ENCODE measurements at places on chromosomes 1 and 21. TPM values are rescaled to one million over a fixed set of nuclear protein-coding genes. Genes with fewer than 3 reads are reported as not detected.

GRCh38 chr1:207218512-207219362, 102.7 kb upstream of the CD55 start:
- DNase-seq = no peak

DNA sequence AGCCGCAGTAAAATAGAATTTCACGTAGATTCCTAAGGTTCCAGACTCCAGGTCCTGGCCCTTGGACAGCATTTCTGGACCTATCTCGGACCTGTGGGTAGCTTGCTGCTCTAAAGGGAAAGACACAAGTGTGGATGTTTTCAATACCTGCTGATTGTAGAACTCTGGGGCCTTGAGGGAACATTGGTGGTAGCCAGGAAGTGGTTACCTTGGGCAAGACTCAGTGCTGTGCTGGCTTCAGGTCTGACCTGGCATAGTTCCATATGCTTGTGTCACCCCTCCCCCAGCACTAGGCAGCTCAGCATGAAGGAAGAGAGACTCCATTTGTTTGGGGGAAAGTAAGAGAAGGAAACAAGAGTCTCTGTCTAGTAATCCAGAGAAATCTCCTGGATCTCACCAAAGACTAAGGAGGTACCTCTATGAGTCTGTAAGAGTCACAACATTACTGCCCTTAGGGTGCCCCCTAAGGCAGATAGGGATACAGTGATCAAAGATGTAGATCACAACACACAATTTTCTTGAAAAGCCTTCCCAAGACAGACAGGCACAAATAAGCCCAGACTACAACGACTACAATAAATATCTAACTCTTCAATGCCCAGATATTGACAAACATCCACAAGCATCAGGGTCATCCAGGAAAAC, 398.8 kb downstream of the TGFB2 start:
- DNase-seq = no peak

DNA sequence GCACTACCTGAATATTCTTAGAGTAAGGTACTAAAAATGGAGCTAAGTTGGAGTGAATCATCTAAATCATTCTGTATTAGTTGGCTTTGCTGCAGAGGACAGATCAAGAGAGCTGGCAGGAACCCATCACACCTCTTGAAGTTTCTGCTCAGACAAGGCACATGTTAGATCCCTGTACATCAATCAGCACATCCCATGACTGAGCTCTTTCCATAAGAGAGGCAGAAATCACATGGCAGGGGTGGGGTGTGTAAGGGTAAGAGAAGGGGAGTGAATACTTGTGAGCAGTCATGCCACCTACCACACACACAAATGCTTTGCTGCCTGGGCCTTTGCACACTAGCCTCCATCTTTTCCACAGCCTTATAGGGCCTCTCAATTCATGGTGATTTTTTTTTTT, 214.4 kb downstream of the SLC35F3 start:
- DNase-seq = no peak

GRCh38 chr1:89987159-89987819, 7.6 kb upstream of the ZNF326 start:
- DNase-seq = no peak

DNA sequence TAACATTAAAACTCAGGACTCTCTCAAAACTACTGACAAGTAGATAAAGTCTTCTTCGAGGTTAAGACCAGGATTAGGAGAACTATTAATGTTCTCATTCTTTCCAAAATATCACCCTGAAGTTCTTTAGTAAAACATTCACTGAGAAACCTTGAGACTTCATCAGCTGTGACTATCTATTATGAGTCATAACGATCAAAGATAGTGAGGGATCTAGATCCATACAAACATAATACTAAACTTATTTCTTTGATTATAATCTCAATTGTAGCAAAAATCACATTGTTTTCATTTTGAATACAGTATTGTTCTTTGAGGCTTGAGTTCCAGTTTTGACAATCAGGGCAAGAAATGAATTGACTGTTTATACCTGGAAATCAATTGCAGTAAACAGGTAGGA, 11.1 kb downstream of the PYHIN1 start:
- no peak for DNase-seq

Gene S100A1
- 35.4 TPM for total RNA-seq

Gene SERPINC1
- total RNA-seq = not detected

Gene RIMS3
- total RNA-seq = 126 TPM

- no peak for DNase-seq
Observed at GRCh38 chr1:26373281-26373680, 731 bp upstream of the ZNF683 start.

- no peak for DNase-seq
Observed at GRCh38 chr1:109969146-109969829, 15.3 kb upstream of the AHCYL1 start.

GRCh38 chr1:79190074-79190473, 183.5 kb upstream of the ADGRL4 start:
- no peak for DNase-seq

Gene ATP5PF
- total RNA-seq = 128 TPM

GRCh38 chr1:41677620-41678019, 193.1 kb upstream of the EDN2 start:
- DNase-seq = no peak

Gene TIPRL
- 27.8 TPM for total RNA-seq

DNA sequence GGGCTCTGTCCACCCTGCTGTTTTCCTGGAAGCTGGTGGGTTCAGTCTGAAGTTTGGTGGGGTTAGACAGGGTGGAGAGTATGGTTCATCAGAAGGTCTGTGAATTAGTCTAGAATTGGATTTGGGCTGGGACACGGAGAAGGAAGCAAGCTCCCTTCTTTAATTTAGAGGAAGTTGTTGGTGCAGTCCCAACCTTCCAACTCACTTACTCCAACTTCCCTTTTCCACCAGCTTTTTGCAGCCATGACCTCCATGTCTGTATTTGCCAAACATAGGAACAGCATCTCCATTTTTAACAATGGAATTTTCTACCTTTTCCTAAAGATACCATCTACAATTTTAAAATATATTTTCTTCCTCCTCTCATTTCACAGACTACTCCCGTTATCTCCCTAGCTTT, 28.5 kb upstream of the PRELP start:
- DNase-seq = no peak

- DNase-seq = no peak
Observed at GRCh38 chr1:33624261-33624990, 152.0 kb downstream of the ZSCAN20 start.

DNA sequence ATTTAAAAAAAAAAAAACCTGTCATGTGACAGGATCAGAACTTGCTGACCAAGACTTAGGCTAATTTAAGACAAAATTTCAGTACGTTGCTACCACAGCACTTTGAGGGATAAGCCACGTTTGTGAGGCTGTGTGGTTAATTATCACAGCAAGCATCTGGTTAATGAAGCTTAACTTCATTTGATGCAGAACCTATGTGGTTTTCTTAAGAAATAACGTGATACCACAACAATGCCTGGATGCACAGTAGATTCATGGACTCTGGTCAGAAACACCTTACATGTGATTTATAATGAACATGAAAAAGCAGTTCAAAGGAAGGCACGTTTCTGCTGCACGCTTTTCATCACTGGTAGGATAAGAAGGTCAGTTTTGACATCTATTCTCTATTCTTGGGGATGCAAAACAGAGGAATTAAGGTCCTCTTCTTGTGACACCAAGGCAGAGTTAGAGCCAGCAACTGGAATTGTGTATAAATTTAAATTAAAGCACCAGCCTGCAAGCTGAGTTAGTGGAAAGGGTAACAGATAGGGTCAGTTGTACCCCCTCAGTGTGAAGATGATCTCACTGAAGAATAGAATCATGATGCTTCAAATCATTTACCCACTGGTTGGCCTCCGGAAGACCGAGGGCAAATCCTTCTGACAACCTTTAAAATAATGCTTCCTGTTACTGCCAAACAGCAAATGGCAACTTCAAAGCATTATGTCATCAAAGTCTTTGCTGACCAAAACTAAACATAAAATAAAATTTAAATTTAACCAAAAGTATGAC, 6.0 kb upstream of the KRTAP8-1 start:
- no peak for DNase-seq

Gene GBP6
- not detected for total RNA-seq

DNA sequence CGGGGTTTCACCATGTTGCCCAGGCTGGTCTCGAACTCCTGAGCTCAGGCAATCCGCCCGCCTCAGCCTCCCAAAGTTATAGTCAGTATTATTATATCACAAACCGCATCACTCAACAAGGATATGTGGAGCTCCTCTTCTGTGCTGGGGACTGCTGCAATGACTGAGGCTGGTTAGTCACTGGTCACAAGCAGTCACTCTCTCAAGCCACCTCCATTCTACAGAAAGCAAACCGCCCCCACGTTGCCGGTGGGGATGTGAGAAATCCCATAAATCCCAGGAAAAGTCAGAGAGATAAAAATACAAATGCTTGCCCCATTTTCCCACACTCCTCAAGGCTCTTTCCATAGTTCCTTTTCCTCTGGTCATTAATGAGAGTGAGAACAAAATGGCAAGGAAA, 155.7 kb downstream of the ADSS2 start:
- no peak for DNase-seq

Gene KDF1
- 1.2 TPM for total RNA-seq

Gene TMEM51
- total RNA-seq = 3.2 TPM

DNA sequence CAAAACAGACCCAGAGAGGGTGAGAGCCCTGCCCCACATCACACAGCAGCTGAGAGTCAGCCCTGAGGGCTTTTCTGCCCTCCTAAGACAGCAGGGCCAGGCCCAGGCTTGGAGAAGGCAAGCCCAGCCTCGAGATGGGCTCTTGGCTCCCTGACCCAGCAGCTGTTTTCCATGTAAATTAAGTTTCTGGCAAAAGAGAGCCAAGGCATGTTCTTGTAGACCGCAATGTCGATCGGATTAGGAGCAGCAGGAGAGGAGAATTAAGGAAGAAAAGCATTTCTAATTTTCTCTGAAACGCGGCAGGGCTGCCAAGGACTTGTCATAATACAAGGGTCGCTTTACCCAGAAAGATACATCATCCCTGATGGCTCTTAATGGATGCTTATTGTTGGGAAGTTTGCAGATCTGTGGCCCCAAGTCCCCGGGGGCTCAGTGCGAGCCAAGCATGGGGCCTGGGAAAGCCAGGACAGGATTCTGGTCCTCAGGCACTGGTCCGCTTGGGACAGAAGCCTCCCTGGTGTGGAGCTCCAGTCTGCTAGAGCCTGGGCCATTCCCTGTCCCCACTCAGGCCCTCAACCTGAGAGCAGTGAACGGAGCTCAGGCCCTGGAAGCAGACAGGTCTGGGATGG, 62.8 kb downstream of the DMRTB1 start:
- DNase-seq = no peak

GRCh38 chr1:151405187-151405951, 6.0 kb downstream of the PSMB4 start:
- no peak for DNase-seq

Gene LCE2D
- not detected for total RNA-seq

Gene SPRR2B
- total RNA-seq = not detected

Gene SPRR2E
- total RNA-seq = not detected
